ENCODE measurements at places on chromosomes 5 and 9. TPM values are rescaled to one million over a fixed set of nuclear protein-coding genes. Genes with fewer than 3 reads are reported as not detected.

- DNase-seq: no peak
These were observed 1248.9 kb upstream of the ACO1 start for GRCh38 chr9:31135567-31135966.

GRCh38 chr5:177483994-177484901 is 10.8 kb upstream of the DBN1 start:
- DNase-seq: no peak

DNA sequence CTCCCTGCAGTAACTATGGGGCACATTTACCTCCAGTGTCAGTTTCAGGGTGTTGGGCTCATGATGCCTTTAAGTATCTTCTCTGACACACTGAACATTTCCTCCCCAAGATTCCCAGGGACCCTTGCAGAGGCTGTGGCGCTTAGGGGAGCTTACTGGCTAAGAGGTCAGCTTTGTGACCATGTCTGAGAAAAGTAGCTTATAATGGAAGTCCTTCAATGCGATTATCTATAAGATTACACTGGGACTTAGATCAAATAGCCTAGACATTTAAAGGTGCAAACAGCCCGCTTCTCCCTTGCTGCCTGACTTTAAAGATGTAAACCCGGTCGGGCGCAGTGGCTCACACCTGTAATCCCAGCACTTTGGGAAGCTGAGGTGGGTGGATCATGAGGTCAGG is 25.4 kb downstream of the FABP6 start:
- DNase-seq: no peak

GRCh38 chr5:178532666-178533065 is 57.5 kb downstream of the COL23A1 start:
- DNase-seq: no peak

GRCh38 chr5:32933692-32934091 is 222.6 kb downstream of the NPR3 start:
- DNase-seq: no peak

- no peak for DNase-seq
These were observed 227.2 kb downstream of the PDZD2 start for GRCh38 chr5:31866166-31866565.

GRCh38 chr5:109674596-109674995 is 15.1 kb upstream of the MAN2A1 start:
- DNase-seq: no peak

DNA sequence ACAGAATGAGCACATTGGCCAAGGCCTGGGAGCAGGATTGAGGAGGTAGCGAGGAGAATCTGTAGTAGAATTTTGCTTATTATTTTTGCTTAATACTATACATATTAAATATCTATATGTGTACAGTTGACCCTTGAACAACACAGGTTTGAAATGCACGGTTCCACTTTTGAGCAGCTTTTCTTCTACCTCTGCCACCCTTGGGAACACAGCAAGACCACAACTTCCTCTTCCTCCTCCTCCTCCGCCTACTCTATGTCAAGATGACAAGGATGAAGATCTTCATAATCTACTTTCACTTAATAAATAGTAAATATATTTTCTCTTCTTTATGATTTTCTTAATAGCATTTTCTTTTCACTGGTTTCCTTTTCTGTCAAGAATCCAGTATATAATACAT is 541.4 kb downstream of the KCTD16 start:
- no peak for DNase-seq

- DNase-seq: no peak
These were observed 39.8 kb downstream of the SGTB start for GRCh38 chr5:65682148-65682547.

- DNase-seq: no peak
These were observed 632.6 kb upstream of the SEMA6A start for GRCh38 chr5:117207088-117207668.

DNA sequence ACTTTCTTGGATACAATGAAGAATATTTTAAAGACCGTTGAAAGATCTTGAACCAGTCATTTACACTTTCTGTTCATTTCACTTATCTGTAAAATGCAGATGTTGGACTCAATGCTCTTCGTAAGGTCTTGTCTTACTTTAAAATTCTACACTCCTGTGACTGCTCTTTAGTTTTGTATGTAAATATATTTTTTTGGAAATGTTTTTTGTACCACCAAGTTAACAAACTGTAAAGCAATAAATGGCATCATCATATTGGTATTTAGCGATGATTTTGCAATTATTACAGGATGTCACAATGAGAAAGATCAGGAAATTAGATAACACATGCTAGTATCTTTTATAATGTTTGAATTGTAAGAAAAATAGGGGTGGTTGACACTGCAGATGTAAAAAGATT is 80.8 kb upstream of the GNAQ start:
- DNase-seq: no peak

DNA sequence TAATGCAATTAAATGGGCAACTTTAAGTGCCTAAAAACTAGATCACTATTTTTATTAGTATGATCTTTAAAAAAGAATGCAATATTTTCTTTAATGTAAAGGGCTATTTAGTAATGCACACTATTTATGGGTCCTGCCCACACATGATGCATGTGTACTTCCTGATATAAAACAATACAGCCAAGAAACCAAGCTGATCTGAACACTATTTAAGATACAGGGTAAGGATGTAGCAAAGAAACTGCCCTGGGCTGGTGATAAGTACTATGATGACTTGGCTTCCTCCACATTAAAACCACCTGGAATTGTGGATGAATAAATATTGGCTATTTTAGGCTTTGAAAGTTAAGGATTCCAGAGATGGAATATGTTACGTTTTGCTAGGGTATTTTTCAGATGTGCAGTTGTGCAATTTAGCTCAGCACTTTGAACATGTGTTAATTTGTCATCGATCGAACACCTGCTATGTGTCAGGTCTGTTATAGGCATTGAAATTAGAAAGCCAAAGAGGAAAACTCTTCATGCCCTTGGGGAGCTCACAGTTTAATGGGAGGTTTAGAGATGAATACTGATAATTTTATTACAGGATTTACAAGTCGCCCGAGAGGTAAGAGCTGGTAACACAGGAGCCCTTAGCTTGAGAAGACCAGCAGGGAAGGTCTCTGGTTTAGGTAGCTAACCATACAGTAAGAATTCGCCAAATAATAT is 276.7 kb downstream of the PLK2 start:
- DNase-seq: no peak

- no peak for DNase-seq
These were observed 19.5 kb downstream of the MYMK start for GRCh38 chr9:133505186-133505830.

- no peak for DNase-seq
These were observed 47.8 kb upstream of the PSD2 start for GRCh38 chr5:139747583-139748504.

GRCh38 chr5:155015239-155015638 is 1.7 kb downstream of the KIF4B start:
- no peak for DNase-seq

GRCh38 chr5:10578293-10578665 is 14.4 kb downstream of the ANKRD33B start:
- DNase-seq: no peak

DNA sequence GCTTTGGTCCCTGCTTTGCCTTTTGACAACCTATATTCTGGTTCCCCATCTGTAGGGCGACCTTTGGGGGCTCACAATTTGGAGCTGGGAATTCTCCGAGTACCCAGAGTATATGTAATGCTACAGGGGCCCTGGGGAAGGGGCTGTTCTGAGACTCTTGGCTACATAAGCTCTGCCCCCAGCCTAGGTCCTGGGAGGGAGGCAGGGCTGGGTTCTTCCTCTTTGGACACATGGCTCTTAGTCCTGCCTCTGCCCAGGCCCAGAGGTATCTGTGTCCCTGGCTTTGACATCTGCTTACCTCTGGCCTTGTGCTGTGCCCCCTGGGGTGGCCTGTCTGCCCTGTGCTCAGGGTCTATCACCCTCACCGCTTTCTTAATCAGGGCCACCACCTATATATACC is 181.6 kb downstream of the CACNA1B start:
- DNase-seq: no peak

DNA sequence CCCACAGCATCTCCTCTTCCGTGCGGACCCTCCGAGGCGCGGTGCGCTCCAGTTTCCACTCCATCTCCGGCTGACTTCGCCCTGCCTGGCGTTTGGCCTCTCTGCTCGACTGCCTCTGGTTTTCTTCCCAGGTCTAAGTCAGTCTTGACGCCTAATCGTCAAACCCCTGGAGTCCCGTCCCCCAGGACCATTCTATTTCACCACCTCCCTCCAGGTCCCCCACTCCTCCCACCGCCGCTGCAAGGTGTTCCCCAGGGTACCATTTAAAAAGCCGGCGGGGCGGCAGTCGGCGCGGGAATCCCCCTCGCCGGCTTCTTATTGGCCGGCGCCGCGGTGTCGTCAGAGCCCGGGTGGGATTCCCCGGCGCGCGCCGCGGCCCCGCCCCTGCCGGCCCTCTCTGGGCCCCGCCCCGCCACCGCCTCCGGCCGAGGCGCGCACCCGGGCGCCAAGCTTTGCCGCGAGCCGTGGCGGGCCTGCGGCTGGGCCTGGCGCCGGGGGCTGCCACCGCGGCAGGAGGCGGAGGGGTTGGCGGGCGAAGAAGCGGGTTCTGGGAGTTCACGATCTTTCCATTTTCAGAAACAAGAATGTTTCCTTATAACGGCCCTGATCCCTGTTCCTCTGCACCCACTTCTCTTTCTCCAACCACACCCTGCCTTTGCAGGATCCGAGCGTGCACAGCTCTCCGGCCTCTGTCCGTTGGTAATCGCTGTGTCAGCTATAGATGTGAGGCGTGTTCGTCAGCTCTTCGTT is at the start of gene CDC20B:
Gene CDC20B, minus strand, starts transcription at position 241 of the 750 bp plus-strand sequence. Its CDS starts 177 bp downstream, at position 64.
- peak; percentile 51 for DNase-seq

DNA sequence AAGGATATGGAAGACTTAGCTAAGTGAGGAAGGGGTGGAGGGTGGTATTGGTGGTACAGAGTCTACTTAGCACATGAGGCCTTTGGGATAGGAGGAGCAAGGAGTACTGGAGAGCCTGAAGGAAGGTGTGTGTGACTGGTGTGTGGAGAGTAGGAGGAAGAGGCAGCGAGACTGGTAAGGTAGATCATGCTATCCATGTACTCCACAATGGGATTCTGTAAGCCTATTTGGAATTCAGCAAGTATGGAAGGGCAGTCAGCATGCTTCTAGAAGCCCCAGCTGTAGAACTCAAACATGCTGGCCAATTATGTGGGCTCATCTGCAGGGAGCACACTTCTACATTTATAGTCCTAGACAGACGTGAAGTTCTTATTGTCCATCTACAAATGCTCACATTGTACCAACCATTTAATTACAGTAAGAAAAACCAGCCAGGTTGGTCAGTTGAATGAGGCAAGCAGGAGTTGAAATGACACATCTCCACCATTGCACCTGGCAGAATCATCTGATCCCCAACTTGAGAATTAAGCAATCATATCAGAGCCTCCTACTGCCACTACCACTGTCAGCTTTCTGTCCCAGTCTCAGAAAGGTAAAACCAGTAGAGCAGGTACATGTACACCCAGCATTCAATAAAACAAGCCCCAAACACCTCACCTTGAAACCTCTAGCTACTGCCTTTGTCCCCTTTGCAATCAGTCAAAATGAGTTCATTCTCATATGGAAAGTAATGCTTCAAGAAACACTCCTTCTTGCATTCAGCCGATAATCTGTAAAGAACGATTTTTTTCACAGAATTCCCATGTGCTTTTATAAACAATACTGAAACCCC is 60.9 kb upstream of the GLRX start:
- no peak for DNase-seq

DNA sequence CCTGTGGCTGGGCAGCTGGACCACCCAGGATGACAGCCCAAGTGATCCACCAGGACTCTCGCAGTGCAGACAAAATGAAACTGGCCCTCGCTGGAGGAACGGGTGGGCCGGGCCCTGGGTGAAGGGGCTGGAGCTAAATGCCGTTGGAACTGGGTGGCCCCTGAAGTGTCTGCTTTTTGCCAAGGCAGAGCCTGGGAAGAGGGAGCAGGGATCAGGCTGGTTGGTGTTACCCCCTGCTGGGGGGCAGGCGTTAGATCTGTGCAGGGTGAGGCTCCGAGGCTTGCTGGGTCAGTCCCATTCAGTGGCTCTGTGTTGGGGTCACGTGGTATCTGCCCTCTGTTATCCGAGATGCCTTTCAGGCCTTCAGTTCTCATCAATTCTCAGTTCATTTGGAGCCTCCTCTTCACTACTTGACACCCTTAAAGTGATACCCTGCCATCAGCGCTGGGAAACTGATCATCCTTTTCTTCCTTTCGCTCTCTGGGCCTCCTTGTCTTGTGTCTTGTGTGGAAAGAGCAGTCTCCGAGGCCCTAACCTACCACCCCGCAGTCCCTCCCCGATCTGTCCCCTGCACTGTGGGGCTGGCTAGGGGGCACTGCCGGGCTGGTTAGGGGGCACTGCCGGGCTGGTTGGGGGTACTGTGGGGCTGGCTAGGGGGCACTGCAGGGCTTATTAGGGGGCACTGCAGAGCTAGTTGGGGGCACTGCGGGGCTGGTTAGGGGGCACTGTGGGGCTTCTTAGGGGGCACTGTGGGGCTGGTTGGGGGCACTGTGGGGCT is 37.3 kb downstream of the COL5A1 start:
- DNase-seq: no peak

- DNase-seq: peak; percentile 52
These were observed 97.1 kb downstream of the UNC13B start for GRCh38 chr9:35258660-35259474.

DNA sequence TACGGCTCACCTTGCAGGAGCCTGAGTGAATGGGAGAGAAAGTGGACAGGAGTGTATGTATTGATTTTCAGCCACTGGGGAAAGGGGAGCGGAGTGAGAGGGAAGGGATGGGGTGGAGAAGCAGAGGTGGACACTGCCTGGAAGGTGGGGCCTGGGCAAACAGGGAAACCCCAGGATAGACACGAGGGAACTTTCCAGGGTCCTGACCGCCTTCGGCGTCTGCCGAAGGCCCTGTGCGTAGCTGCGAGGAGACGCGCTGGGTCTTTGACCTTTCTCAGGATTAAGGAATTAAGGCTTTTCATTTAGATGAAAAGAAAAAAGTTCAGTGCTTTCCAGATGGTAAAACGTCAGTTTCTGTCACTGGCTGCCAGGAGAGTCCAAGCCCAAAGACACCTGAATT is 134.6 kb upstream of the RAPGEF1 start:
- DNase-seq: no peak

GRCh38 chr5:68918306-68918705 is 175.5 kb upstream of the SLC30A5 start:
- DNase-seq: no peak

GRCh38 chr5:116532762-116533525 is 41.7 kb downstream of the SEMA6A start:
- DNase-seq: no peak

DNA sequence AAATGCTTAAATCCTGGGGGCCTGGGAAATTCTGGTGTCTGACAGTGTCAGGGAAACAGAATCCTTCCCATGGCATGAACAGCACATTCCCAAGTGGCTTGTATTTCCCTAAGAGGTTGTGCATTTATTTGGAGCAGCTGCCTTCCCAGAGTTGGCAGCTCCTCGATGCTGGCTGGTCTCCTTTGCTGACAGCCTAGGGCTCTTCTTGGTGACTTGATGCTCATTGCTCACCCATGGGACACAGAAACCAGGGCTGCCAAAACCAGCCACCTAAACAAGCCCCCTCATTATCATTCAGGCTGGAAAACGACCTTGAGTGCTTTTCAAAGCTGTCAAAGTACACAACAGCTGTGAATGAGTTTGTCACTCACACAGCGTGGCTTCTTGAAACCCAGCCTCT is 24.2 kb downstream of the ENHO start:
- DNase-seq: no peak

The APBA1 gene
- total RNA-seq: 7.7 TPM

The AHRR gene
- 11.9 TPM for total RNA-seq

The PTGDS gene
- total RNA-seq: 15.3 TPM

The IL3 gene
- total RNA-seq: not detected

The GLE1 gene
- total RNA-seq: 15.7 TPM

The NLN gene
- total RNA-seq: 16.0 TPM

The DIPK1B gene
- 7.0 TPM for total RNA-seq

The MEF2C gene
- total RNA-seq: 125 TPM

The PTPA gene
- total RNA-seq: 42.2 TPM

The SUSD3 gene
- 3.0 TPM for total RNA-seq

The ERP44 gene
- total RNA-seq: 16.2 TPM

The VAV2 gene
- 6.0 TPM for total RNA-seq

The ZNF366 gene
- total RNA-seq: 1.1 TPM
